ENCODE measurements at places on chromosomes 1 and 21.

DNA sequence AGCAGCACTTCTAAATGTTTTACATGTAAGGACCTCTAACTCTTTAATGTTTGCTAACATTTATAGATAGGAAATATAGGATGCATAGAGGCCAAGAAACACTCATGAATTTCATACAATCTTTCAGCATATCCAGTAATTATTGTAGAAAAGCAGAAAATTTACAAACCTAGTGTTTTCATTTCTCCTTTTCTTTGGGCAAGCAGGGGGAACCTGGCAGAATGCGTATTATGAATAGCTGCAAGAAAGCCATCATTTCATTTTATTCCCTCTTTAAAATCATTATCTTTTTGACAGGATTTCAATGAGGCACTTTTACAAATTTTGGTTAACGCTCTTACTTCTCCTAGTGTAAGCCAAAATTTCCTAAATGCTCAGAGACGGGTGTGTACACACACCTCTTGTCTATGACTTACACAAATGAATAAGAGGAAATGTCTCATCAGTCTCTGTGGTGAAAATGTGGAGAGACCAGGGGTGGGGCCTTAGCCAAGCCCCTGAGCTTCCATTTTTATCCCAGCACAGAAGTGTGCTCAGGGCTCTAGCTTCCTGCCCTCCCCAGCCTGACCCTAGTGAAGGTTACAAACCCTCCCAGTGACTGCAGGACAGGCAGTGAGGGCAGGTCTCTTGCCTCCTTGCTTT is 91.6 kb downstream of the LRRC8C start:
- no peaks in the 10 kb centered on the region for H3K36me3 ChIP-seq
- peak overlapping the region; percentile 87 for H3K27ac ChIP-seq
- H3K27me3 ChIP-seq, result no peaks in the 10 kb centered on the region
- no peak overlapping the region for H3K4me3 ChIP-seq
- H3K4me1 ChIP-seq, result peaks cover 41% of the 10 kb centered on the region

GRCh38 chr1:170714938-170715337 is 51.0 kb downstream of the PRRX1 start:
- H3K4me1 ChIP-seq, result peaks cover 82% of the 10 kb centered on the region
- peaks cover 12% of the 10 kb centered on the region for H3K36me3 ChIP-seq
- no peaks in the 10 kb centered on the region for H3K27me3 ChIP-seq
- no peak for DNase-seq

DNA sequence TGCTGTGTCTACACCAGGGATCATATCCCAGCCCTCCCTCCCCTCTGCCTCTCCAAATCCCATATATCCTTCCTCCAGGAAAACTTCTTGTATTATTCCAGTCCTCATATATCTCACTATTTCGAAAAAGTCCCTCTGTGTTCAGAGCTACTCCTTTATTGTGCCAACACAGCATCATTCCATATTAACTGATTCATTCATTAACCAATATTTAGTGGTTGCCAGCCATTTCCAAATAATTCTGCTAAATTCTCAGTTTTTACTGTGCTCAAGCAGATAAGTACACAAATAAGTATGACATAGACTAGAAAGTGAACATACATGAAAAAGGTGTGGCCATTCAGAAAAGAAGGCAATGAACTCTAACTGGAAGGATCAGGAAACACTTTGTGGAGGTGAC is 241.6 kb upstream of the DUSP10 start:
- DNase-seq, result no peak
- peaks cover 10% of the 10 kb centered on the region for H3K27me3 ChIP-seq
- peaks cover 19% of the 10 kb centered on the region for H3K4me1 ChIP-seq
- no peak overlapping the region for H3K27ac ChIP-seq
- H3K36me3 ChIP-seq, result no peaks in the 10 kb centered on the region
- no peak overlapping the region for H3K4me3 ChIP-seq

GRCh38 chr1:170545476-170545875 is 13.5 kb downstream of the GORAB start:
- no peaks in the 10 kb centered on the region for H3K27me3 ChIP-seq
- no peak for DNase-seq
- peaks cover 58% of the 10 kb centered on the region for H3K36me3 ChIP-seq
- peaks cover 21% of the 10 kb centered on the region for H3K4me1 ChIP-seq
- peak overlapping the region; percentile 57 for H3K27ac ChIP-seq

Data from chondrocyte (in vitro differentiated cells).